ENCODE measurements at places on chromosomes 11 and 22.

GRCh38 chr11:13763341-13763740, 94.9 kb downstream of the FAR1 start:
- DNase-seq = no peak

- no peak for DNase-seq
Measured at GRCh38 chr11:76169473-76169896, 36.8 kb downstream of the WNT11 start.

- DNase-seq = no peak
Measured at GRCh38 chr11:126337126-126337473, 18.4 kb upstream of the ST3GAL4 start.

GRCh38 chr11:101718402-101718801, 134.6 kb upstream of the TRPC6 start:
- DNase-seq = no peak

DNA sequence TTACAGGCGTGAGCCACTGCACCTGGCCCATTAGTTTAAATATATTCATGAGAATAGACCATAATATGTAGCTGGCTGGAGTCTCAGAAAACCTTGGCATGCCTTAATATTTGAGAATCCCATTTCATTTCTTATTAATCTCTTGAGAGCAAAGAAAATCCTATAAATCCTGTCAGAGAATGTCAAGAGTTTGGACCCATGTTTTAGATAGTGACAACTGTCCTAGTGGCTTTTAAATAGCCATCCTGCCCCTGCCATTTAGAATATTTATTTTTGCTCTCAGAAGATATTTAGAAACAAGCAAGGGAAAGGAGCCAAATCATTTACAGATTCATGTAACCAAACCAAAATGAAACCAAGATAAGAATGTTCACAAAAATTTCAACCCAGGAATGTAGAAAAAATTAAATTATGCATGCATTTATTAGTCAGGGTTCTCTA, 107.2 kb downstream of the SWAP70 start:
- no peak for DNase-seq

- no peak for DNase-seq
Measured at GRCh38 chr22:20011123-20011992, 5.3 kb downstream of the ARVCF start.

DNA sequence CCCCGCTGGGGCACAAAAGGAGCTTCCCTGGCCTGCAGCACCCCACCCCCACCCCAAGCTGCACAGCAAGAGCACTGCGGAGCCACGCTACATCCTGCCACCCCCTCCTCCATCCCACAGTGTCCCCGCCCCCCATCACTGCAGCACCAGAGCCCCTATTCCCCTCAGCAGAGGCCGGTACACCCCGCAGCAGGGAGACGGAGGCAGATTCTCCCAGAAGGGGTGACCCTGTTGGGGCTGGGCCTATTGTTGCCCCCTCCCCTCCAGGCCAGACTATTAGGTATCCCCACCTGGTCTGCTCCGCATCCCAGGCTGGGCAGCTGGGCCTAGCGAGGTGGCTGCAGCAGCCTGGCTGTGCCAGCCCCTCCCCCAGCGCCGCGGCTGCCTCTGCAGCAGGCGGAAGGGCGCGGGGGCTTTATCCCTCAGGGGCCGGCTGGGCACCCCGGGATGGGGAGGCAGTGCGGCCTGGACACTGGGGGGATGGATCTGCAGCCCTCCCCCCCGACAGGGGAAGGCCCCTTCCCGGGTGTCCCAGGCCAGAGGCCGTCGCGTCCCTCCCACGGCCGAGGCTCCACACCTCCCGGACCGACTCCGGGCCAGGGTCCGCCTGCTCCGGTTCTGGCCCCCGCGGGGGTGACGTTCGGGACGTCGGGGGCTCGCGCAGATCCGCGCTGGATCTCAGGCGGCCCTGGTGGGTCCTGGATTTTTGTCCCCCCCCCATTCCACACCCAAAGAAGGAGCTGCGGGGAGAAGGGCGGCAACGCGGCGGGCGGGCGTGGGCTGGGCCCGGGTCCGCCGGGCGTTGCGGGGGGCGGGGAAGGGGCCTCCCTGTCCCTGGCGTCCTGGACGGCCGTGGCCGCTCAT, 943 bp downstream of the DUSP8 start:
- no peak for DNase-seq

DNA sequence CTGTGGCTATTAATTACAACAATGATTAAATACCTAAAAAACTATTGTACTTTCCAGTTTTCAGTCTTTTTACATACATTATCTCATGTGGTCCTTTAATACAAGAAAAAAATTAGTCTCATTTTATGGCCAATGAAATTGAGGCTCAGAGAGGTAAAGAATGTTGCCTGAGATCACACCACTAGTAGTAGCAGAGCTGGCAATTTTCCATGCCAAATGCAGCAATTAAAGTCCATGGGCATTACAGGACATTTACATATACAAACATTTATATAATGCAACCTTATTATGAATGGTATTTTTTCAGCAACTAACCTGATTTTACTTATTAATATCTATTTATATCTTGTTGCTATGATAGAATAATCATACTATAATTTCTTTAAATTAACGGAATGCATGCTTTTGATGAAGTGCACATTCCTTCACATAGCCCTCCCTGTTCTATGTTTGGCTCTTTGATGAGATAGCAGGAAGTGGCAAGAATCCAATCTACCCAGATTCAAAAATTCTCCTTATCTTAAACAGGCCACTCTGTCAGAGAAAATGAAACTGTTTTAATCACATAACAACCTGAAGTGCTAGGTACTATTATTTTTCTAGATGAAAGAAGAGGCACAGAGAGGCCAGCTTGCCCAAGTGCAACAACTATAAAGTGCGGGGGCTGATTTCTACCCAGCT, 120.9 kb upstream of the LDLRAD3 start:
- DNase-seq = no peak

- no peak for DNase-seq
Measured at GRCh38 chr11:119181677-119182412, 3.4 kb upstream of the NHERF4 start.

Data from HS-5 (cell line).